ENCODE measurements at places on chromosomes 5 and 9.

DNA sequence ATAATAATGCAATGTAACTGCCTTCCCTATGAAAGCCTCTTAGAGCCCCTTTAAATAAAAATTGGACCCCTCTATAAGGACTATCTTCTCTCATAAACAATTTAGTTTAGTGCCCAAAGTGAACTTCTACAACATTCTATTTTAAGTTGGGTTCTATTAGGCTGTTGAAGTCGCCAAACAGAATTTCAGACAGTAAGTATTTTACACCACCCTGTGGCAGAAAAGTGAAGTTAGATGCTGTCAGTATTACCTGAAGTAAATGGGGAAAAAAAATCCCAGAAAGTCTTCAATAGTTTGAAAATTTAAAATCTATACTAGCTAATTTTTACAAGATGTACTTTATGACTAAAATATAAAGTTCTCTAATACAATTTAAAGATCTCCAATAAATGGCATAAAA is 29.5 kb downstream of the CAAP1 start:
- no peak for DNase-seq

- DNase-seq, result no peak
These were observed 130.9 kb upstream of the CHD1 start for GRCh38 chr5:99059685-99060084.

DNA sequence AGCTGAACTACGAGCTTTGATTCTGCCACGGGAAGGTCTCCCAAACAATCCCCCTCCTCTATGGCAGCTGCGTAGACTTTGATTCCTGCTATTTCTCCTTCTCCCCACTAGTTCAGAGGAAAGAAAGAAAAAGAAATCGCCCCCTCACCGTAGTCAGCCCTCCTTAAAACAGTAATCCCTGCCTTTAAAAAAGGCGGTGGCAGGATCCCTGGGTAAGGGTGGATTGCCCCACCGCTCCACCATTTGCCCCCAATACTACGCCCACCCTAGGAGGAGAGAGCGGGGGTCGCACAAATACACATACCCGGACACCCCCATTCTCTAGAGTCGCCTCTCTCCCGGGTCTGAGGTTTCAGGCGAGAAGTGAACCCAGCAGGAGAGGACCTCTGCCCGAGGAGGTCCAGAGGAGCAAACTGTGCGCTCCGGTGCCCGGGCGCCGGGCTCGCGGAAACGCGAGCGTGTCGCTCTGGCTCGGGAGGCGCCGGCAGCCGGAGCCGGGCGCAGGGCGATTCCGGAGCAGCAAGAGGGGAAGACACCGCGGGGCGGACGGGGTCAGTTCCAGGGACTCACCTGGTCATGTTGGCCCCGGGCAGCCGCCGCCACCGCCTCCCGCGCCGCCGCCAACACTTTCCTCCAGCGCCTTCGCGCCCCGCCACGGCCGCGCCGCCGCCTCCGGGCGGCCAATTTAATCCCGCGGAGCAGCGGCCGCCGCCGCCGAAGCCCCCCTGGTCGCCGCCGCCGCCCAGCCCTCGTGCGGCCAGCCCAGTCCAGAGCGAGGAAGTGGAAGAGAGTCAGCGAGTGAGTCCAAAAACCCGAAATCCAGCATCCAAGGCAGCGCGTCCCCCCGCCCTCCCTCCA is 1057.7 kb upstream of the DMAC1 start:
- no peak for DNase-seq

DNA sequence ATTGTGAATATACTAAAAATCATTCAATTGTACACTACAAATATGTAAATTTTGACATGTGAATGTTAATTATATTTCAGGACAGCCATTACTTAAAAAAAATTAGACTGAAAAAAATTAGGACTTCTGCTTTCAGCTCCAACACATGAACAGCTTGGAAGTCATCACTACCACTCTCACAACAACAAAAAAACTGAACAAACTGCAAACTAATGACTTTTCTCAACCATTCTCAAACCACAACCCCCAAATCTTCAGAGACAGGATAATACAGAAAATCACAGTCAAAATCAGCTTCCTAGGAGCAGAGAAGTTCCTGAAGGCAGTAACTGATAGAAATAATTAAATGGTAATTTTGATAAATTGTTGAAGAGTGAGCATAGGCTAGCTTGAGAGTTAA is 686.4 kb downstream of the TLE1 start:
- DNase-seq, result no peak

GRCh38 chr9:6680797-6681146 is 35.2 kb upstream of the GLDC start:
- peak; percentile 62 for DNase-seq

DNA sequence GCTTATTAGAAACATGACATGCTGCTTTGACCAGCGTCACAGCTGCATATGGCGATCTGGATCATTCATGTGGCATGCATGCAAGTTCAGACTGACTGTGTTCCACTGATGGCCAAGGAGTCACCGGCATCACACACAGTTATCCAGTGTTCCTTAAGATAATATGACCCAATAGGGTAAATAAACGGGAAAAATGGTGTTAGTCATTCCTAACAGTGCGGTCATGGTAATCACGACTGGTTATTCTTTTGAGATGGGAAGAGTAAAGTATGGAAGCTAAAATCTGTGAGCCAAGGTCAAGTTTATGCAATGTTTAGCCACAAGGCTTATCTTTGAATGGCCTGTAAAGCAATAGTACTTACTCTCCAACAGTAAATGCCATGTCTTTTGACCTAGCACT is 29.3 kb upstream of the LVRN start:
- DNase-seq, result no peak

DNA sequence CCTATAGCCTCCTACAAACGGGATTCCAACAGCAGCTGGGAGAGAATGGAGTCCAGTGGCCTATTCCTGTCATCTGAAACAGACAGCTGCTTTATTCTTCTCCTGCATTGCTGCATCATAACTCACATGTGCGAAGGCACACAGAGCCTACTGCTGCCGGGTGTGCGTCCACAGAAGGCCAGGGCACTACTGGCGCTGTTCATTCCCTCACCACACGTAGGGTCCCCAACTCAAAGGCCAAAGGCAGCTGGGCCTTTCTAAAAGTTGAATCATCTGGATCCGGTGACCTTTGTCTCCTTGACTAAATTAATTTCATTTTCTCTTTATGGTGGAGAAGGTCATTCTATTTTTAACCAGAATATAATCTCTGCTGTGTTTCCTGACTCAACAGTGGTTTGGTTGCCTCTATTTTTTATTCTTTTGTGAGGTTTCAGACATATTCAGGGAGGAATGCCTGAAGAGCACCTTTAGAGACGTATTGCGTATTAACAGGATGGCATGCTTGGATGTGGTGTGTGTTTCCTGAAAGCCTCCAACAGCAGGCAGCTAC is 10.8 kb upstream of the SPATA24 start:
- DNase-seq, result no peak

DNA sequence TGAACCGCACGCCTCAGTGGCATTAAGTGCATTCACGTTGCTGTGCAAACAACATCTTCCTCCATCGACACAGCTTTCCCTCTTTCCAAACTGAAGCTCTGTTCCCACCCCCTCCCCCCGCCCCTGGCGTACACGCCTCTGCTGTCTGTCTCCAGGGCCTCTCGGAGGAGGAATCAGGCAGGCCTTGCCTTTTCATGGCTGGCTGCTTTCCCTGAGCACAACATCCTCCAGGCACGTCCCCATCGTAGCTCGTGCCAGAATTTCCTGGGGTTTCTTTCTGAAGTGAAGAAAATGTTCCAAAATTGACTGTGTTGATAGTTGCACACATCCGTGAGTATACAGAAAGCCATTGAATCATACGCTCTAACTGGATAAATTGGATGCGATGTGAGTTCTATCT is 22.3 kb upstream of the TMEM250 start:
- no peak for DNase-seq

DNA sequence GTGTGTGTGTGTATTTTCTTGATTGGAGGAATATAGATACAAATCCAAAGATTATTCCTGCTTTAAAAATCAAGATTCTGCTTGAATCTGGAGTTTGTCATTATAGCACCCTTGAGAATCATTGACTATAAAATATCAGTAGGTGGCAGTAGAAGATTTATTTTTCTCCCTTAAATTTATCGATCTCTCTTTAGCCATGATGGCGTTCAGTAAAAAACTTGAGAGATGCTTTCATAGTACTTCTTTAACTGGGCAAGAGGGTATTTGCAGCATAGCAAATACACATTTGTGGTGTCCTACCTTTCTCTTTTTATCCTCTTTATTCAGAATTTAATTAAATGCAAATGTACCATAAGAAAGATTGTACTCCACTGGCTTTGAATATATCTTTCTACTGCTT is 307.7 kb downstream of the ADGRV1 start:
- DNase-seq, result no peak

DNA sequence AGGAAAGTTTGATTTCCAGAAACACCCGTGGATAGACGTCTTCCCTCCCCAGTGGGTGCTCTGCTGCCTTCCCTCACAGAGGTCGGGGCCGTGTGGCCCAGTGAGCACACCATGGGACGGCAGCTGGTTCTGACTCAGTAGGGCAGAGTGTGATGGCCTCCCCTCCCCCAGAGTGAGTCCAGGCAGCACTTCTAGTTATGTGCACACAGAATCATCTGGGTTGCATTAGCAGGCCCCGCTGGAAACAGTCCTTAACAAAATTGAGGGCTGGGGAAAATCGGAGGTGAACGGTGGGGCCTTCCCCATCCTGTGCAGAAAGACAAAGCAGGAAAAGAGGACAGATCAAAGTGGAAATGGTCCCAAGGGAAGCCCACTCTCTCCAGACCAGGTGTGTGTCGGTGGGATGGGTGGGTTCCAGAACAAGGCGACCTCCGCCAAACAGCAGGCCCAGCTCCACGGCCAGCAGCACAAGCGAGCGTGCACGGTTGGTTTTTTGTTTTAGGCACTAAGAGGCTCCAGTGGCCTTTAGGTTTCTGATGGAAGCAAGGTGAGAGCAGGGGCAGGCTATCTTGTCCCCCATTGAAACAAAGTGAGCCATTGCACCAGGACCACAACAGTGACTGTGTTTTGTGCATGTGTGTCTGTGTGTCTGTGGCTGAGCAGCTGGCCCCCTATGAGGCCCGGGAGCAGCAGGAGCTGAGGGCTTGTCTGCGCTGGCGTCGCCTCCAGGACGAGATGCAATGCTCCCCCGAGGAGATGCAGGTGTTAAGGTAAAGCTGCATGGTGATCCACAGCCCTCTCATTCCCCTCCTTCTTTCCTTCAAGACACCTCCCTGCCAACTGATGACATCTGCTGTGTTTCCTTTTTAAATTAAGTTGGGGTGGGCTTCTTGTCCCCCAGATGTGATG is 201.5 kb downstream of the AOPEP start:
- no peak for DNase-seq
